Activated CD8-positive, alpha-beta T cell treated with anti-CD3 and anti-CD28 coated beads, Interleukin-2, amount 10 ng/mL, durations not matched to agents 7 days and 5 days (primary cell): ENCODE measurements at places on chromosomes 7 and 10. TPM values are rescaled to one million over a fixed set of nuclear protein-coding genes. Genes with fewer than 3 reads are reported as not detected.

Gene ERV3-1
- 12.5 TPM for total RNA-seq

Gene EGR2
- 1.3 TPM for total RNA-seq

Gene KAZALD1
- 0.18 TPM for total RNA-seq

Gene PRPS1L1
- total RNA-seq = not detected

Gene GHRHR
- total RNA-seq = not detected

Gene FZD1
- total RNA-seq = 0.26 TPM

Gene AKR1C3
- 3.9 TPM for total RNA-seq

Gene FAM24B
- total RNA-seq = 11.0 TPM

Gene BTBD16
- not detected for total RNA-seq

Gene EBLN1
- not detected for total RNA-seq

Gene UCMA
- total RNA-seq = not detected

Gene GNAT3
- total RNA-seq = not detected

Gene DDX50
- total RNA-seq = 46.9 TPM

Gene NKX2-3
- not detected for total RNA-seq

Gene SPDYE5
- total RNA-seq = not detected

Gene AGR2
- total RNA-seq = not detected

Gene GPR146
- total RNA-seq = 3.1 TPM

Gene KIF11
- total RNA-seq = 87.0 TPM
